Kidney tubule cell (primary cell): ENCODE measurements at places on chromosomes 2 and 18.

DNA sequence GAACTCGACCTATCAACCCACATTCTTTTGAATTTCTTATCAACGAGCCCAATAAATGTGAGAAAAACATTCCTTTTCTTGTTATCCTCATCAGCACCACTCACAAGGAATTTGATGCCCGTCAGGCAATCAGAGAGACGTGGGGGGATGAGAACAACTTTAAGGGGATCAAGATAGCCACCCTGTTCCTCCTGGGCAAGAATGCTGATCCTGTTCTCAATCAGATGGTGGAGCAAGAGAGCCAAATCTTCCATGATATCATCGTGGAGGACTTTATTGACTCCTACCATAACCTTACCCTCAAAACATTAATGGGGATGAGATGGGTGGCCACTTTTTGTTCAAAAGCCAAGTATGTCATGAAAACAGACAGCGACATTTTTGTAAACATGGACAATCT is 378.2 kb downstream of the STK39 start:
- DNase-seq = no peak

- DNase-seq = no peak
Measured at GRCh38 chr2:106205488-106205887, 11.4 kb upstream of the UXS1 start.

- no peak for DNase-seq
Measured at GRCh38 chr18:78813156-78813555, 166.5 kb upstream of the SALL3 start.

DNA sequence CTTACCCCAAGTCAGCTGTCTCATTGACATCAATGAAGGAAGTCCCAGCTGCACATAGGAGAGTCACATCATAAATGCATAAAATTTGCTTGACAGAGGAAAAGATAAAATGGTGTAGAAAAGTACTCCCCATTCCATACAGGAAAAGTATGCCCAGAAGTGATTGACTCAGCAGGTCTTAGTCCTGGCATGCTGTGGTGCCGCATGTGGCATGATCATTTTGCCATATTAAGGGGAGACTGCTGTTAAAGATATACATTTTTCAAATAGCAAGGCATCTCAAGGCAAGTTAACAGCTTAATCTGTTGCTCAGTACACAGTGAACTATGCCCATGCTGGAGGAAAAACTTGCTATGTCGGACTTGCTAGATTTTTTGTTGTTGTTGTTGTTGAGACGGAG is 8.1 kb downstream of the COPS7B start:
- no peak for DNase-seq

DNA sequence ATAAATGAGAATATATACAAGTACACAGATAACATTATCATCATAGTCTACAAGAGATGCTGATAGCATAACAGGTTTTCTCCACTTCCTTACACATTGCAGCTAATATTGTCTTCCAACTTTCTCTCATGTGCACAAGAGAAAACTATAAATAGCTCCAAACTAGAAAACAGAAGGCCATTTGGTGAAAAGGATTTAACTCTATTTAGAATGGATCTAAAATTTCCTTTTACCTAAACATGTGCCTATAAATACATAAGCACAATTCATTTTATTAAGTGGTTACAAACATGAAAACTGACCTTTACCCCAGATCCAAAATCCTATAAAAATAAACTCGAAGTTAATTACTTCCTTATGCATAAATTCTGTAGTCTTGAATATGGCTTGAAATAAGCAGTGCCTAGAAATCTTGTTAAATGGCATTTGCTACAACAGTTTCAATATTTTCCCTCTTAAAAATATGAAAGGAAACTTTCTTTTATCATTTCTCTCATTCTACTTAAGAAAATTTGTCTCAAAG is 41.6 kb downstream of the SLC25A12 start:
- no peak for DNase-seq

GRCh38 chr2:203859030-203859789 is 8.4 kb upstream of the CTLA4 start:
- DNase-seq = no peak

DNA sequence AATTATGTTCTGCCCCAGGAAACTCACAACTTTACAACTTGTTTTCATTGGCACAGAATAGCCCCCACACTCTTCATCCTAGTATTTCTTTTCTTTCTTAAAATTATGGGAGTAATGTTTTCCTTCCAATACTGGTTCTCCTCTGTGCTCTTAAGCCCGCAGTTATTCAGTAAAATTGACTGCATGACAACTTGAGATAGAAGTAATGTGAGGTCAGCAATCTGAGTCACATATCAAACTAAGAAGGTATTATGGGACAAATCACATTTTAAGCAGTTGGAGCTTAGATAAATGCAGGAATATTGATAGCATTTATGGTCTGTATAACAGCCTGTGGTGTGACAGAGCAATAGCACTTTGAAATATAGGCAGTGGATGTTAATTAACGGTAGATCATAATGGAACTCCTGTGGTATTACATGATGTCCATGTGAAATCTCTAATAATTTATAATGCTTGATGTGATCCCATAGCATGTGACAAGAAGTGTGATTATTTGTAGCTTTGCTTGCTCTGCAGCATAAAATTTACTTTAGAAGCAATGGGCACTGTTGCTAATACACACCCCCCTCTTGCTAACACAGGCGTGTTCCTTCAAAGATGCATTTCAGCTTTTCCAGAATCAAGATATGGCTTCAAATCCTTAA is 351.4 kb upstream of the CDH20 start:
- no peak for DNase-seq
